ENCODE measurements at places on chromosomes 2 and 18. TPM values are rescaled to one million over a fixed set of nuclear protein-coding genes. Genes with fewer than 3 reads are reported as not detected.
A peak's percentile ranks its signal among the peaks of the same experiment; 100 is the strongest.

DNA sequence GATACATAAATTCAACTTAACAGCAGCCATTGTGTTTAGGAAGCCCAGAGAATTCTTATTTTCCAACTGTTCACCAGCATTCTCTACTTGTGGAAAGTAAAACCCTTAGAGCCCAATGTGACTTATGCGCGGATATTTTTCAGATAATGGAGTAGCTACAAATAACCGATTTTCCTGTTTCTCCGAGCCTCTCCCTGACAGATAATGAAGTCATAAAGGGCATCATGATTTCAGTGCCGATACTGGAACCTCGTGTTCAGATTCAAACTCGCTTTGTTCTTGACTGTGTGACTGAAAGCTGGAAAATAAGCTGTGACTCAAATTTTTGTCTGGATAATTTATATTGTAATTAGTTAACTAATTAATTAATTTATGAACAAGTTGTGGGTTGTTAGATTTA lies 228.2 kb downstream of the VAPA start:
- no peaks in the 10 kb centered on the region for H3K36me3 ChIP-seq
- peaks cover 22% of the 10 kb centered on the region for H3K4me1 ChIP-seq
- no peak for DNase-seq
- H3K27me3 ChIP-seq: no peaks in the 10 kb centered on the region

GRCh38 chr18:49697757-49698524 lies 115.4 kb downstream of the ACAA2 start:
- H3K27ac ChIP-seq: no peak overlapping the region
- no peak overlapping the region for H3K4me3 ChIP-seq
- no peaks in the 10 kb centered on the region for H3K36me3 ChIP-seq
- no peaks in the 10 kb centered on the region for H3K27me3 ChIP-seq
- peak; percentile 32 for DNase-seq

DNA sequence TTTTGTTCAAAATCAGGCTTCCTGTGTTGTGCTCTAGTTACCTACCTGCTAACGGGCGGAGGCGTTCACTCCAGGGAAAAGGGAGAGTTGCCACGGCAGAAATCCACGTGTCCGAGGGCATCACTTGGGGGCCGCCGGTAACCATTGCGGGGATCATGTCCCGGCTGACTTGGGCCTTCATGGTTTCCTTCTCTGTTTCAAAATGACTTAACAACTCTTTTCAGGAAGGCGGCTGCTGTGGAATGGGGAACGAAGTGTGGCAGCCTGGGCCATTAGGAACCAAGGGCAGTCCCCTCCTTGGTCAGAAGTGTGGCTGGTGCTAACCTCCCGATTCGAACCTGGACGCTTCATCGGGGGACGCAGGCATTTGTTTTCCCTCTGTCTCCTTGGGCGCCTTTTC lies 56.8 kb downstream of the INPP5D start:
- no peaks in the 10 kb centered on the region for H3K4me1 ChIP-seq
- no peaks in the 10 kb centered on the region for H3K27me3 ChIP-seq
- H3K27ac ChIP-seq: no peak overlapping the region
- no peak overlapping the region for H3K4me3 ChIP-seq
- no peaks in the 10 kb centered on the region for H3K36me3 ChIP-seq

Gene AOX1
- 5.0 TPM for total RNA-seq

DNA sequence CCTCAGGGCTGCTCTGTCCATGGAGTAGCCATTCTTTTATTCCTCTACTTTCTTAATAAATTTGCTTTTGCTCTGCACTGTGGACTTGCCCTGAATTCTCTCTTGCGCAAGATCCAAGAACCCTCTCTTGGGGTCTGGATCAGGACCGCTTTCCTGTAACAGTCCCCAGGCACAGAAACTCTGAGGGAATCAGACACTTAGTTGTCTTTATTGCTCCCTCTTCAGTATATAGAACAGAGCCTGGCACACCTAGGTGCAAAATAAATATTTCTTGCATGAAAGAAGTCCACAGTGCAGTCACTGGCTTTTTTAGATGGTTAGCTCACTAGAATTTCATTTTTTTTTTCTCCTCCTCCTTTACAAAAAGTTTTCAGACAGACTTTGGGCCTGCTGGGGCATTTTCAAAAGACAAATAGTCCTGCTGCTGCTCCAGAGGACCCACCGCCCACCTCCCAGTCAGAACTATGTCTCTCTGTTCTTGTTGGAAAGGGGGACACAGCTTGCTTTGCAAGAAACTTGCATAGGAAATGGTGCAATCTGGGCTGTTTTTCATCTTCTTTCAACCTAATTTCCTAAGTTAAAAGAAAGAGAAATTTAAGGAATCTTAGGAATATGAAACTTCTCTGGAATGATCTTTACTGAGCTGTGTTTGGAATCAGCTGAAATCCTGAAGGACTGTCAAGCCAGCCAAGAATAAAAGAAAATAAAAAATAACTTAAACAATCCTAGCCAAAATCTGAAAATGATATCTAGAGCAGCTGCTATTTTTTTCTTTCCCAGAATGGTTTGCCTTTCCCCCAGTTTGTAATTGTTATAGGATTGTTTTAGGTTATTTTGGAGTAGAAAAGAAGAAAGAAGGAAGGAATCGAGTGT lies 31.7 kb upstream of the MAP4K3 start:
- no peaks in the 10 kb centered on the region for H3K27me3 ChIP-seq
- peak; percentile 31 for DNase-seq
- H3K4me1 ChIP-seq: peaks cover 33% of the 10 kb centered on the region
- peak overlapping the region; percentile 87 for H3K27ac ChIP-seq
- no peaks in the 10 kb centered on the region for H3K36me3 ChIP-seq

- peak; percentile 28 for DNase-seq
- H3K36me3 ChIP-seq: no peaks in the 10 kb centered on the region
- no peaks in the 10 kb centered on the region for H3K27me3 ChIP-seq
- no peak overlapping the region for H3K4me3 ChIP-seq
Measured at GRCh38 chr2:151161821-151162551, 99.7 kb downstream of the RBM43 start.

GRCh38 chr2:205808486-205809121 lies 126.3 kb downstream of the NRP2 start:
- H3K27ac ChIP-seq: no peak overlapping the region
- H3K36me3 ChIP-seq: no peaks in the 10 kb centered on the region
- no peaks in the 10 kb centered on the region for H3K4me1 ChIP-seq
- H3K27me3 ChIP-seq: no peaks in the 10 kb centered on the region

Gene CYP26B1
- total RNA-seq: 0.31 TPM
